ENCODE measurements at places on chromosomes 3 and 15.

GRCh38 chr3:160006282-160007163 lies 17.9 kb downstream of the IL12A start:
- no peak for DNase-seq

- no peak for DNase-seq
Measured at GRCh38 chr15:61661791-61662190, 398.5 kb downstream of the VPS13C start.

- DNase-seq = no peak
Measured at GRCh38 chr15:98827217-98827616, 178.9 kb downstream of the IGF1R start.

- no peak for DNase-seq
Measured at GRCh38 chr15:92521624-92522008, 127.9 kb downstream of the ST8SIA2 start.

DNA sequence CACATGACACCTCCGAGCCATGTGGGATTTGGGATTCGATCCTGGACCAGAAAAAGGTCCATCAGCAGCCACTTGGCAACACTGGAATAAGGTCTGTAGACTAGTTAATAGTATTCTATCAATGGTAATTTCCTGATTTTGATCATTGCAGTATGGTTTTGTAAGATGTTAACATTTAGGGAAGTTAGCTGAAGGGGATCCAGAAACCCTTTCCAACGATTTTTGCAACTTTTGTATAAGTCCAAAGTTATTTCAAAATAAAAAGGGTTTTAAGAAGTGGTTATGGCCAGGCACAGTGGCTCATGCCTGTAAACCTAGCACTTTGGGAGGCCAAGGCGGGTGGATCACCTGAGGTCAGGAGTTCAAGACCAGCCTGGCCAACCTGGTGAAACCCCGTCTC lies 10.2 kb downstream of the BDH1 start:
- DNase-seq = no peak

DNA sequence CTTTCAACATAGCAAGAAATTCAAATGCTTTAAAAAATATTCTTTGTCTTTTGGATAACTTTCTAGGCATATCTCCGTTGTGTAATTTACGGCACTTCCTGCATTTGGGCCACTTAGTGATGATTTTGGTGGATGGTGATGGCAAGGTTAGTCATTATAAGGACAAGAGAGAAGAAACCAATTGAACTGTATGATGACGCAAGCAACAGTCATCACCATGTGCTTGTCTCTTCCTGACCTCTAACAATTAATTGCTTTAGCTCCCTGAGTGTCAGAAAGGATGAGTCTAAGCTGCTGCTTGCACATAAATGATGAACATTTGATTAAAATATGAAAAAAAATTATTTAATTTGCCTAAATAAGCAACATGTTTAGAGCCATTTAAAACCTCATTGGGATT lies 11.3 kb upstream of the P2RY12 start:
- no peak for DNase-seq

DNA sequence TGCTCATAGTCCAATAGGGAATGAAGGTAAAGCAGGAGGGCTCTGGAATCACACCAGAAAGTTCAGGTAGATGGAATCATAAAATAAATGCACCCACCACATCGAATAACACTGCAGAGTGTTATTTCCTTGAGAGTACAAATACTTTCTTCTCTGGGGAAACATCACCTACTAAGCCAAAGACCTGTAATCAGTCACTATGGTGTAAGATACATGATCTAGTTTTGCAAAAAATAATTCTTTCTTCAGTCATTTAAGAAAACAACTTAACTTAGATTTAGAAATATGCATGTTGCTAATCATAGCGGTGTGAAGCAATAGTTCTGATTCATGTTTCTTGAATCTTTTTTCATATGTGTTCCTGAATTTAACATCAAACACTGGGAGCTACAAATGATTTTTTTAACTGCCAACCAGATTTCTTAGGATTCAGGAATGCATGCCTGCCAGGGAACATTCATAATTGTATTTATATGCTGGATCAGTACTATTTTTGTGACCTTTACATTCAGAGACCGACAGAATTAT lies 40.2 kb upstream of the MEIS2 start:
- DNase-seq = no peak

DNA sequence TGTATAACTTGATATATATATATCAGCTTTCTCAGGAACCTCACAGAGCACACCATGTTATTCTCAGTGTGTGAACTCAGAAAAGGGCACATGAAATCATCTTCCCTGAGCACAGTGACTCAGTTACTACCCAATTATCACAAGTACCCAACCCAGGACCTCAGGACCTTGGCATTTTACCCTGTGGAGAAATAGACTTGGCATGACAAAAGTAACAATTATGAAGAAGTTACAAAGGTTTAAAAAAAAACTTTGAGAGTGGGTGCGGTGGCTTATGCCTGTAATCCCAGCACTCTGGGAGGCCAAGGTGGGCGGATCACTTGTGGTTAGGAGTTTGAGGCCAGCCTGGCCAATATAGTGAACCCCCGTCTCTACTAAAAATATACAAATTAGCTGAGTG lies 52.4 kb downstream of the ONECUT1 start:
- DNase-seq = no peak

- DNase-seq = no peak
Measured at GRCh38 chr15:28969511-28970085, 83.8 kb downstream of the APBA2 start.

DNA sequence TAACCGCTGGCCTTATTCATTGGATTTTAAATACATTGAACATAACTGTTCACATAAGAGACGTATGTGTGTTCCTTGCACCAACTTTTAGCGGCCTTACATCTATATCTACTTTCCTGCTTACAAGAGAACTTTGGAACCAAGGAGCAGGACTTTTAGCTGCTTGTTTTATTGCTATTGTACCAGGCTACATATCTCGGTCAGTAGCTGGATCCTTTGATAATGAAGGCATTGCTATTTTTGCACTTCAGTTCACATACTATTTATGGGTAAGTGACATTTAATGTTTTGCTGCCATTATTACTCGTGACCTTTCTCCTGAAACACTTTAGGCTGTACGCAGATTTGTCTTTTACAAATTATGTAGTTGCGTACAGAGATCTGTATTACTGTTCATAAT lies 47.1 kb downstream of the STT3B start:
- no peak for DNase-seq

DNA sequence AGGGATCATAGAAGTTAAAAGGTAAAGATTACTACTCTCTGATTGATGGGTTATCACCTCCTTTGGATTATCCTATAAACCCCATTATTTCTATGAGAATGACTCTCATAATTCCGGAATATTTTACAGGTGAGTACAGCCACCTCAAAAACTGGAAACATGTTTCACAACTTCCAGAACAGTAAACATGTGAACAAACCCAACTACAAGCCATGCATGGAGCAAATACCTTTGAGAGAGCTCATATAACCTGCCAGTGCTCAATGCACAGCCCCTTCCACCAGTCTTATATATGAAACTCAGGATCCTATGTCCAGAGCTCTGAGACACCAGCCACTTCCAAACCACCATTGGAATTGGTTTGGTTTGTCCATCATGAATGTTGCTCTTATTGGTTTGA lies 208.0 kb downstream of the MECOM start:
- no peak for DNase-seq

DNA sequence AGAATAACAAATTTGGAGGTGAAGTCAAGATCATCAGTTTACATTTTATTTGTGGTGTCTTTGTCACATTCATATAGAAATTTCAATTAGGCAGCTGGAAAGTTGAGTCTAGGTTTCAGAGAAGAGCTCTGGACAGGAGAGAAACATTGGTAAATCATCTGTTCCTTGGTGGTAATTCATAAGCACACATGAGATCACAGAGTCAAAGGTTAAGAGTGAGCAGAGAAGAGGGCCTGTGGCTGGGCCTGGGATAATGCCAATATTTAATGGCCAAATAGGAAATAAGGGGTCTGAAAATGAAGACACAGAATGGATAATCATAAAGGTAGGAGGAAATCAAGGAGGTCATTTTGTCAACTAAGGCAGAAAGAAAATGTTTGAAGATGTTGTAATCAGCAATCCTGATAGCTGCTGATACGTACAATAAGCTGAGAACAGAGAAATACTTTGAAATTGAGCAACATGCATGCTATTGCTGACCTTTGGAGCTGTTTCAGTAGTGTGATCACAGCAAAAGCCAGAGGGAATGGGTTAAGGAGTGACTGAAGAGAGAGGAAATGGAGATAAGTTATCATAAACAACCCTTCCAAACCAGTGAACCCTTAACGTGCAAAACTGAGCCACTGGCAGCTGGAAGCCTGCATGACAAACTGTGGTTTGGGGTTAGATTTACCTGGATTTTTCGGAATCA lies 692.8 kb downstream of the AGBL1 start:
- DNase-seq = no peak

DNA sequence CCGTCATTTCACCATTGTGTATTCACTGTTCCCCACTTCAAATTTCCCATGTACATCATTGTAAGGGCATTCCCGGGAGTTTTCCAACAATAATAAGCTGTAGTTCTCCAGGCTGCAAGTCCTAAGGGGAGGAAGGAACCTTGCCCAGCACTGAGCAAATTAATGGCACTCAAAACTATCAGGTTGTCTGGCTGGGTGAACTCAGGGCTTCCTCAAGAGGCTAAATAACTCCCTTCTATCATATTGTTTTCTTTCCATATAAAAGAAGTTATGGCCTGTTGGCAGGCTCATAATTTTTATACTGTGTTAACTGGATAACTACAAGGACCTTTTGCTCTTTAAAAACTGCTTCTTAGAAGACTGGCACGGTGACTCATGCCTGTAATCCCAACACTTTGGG lies 71.4 kb downstream of the SEMA6D start:
- DNase-seq = no peak

- no peak for DNase-seq
Measured at GRCh38 chr3:139533781-139534454, 5.6 kb downstream of the RBP1 start.

DNA sequence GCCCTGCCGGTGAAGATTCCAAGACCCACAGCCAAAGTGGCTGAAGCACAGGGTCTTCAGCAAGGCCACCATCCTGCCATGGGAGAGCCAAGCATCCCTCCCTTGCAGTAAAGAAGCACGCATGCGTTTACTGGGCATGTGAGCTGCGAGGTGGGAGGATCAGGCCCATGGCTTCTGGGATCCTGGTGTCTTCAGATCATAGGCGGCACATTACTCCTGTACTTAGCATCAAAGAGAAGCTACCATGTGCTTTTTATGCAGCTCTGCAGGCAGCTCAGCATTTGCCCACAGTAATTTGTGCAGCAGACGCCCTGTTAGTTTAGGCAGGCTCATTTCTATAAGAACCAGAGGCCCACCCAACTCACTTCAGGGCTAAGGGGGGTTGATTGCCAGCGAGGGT lies 45.7 kb downstream of the IDH2 start:
- DNase-seq = no peak

GRCh38 chr3:32946973-32947788 lies 4.3 kb upstream of the CCR4 start:
- DNase-seq = no peak

- no peak for DNase-seq
Measured at GRCh38 chr3:152922554-152922953, 87.6 kb downstream of the P2RY1 start.

DNA sequence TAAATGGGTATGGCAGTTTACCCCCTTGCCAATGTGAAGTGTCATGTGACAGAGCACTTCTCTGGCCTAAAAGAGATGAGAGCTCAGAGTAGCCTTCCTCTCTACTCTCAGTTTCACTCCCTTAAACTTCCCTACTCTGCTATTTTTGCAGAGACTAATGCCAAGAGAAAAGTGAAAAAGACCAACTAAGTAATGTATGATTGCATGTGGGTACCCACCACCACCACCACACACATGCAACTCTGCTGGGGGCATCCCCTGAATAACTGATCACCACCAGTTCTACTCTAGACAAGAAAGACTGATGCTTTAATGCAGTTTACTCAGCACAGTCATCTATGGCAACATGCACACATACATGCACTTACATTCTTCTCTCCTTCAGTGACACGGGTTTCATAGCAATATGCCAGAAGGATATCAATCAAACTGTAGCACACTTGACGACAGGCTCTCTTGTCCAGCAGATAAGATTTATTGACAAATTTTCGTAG lies 31.3 kb downstream of the SHQ1 start:
- DNase-seq = no peak

GRCh38 chr3:115111632-115112031 lies 35.5 kb downstream of the ZBTB20 start:
- DNase-seq = no peak

- DNase-seq = no peak
Measured at GRCh38 chr15:57606816-57607215, 15.1 kb downstream of the MYZAP start.

GRCh38 chr3:170007031-170007663 lies 30.6 kb upstream of the GPR160 start:
- DNase-seq = no peak

DNA sequence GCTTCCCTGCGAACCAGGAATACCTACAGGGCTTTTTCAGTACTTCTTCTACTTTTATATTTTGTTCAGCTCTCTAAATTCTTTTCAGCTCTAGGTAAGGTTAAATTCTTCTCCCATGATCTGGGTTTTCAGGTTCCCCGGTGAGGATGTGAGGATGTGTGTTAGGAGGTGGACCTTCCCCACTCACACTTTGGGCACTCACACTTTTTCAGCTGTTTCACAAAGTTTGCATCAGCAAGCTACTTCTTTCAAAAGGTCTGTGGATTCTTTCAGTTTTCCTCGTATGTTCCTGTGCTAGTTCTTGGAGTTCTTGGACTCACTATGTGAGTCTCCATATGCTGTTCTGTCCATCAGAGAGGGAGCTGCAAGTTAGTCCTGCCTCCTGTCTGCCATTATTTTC lies 13.9 kb upstream of the OR5K2 start:
- no peak for DNase-seq

- no peak for DNase-seq
Measured at GRCh38 chr15:43776101-43776717, 557 bp downstream of the ELL3 start.

- DNase-seq = no peak
Measured at GRCh38 chr3:138938056-138938876, 8.7 kb downstream of the FOXL2 start.

Data from stimulated activated CD4-positive, alpha-beta T cell treated with anti-CD3 and anti-CD28 coated beads, Interleukin-1b, Interleukin-23, amount 100 ng/mL, for 1 hour (primary cell).